ENCODE measurements at places on chromosomes 6 and 20.

- no peak for DNase-seq
Measured at GRCh38 chr6:37053683-37054082, 48.2 kb downstream of the FGD2 start.

DNA sequence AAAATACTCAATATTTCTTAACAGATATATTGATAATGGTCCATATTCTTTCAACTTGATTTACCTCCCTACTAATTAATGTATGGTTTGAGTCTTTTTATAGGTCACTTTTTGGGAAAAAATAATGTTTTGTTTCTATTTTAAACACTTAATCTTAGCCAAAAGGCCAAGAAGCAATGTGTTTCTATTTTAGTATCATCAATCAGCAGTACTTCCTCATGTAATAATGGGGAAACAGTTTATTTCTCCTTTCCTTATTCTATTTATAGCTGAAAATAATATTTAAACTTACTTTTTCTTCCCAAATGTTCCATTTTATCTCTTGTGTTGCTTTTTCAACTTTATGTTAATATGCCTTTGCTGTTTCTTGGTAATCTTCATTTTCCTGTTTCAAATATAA lies 295.1 kb downstream of the ALDH8A1 start:
- no peak for DNase-seq

DNA sequence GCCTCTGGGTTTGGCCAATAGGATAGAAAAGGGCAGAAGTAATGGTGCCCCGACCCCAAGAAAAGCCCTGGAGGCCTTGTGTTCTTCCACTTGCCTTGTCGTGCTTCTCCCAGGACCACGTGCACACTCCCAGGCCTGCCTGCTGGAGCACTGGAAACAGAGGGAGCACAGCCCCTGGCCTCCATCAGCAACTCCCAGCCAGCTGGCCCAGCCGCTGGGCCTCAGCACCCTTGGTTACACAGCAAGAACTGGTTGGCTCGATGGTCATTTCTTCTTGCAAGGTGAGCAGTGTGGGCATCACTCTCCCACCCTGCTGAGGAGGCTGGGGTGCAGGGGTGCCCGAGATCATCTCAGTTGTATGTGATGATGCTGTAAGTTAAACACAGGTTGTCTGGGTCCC lies 69.2 kb upstream of the CST7 start:
- no peak for DNase-seq

GRCh38 chr20:60718743-60719480 lies 533.1 kb upstream of the CDH4 start:
- no peak for DNase-seq

GRCh38 chr20:4740774-4741431 lies 19.2 kb downstream of the PRND start:
- DNase-seq = no peak

GRCh38 chr6:127300411-127300810 lies 33.7 kb downstream of the RNF146 start:
- DNase-seq = no peak

- DNase-seq = no peak
Measured at GRCh38 chr20:49823152-49823847, 10.7 kb downstream of the SLC9A8 start.

DNA sequence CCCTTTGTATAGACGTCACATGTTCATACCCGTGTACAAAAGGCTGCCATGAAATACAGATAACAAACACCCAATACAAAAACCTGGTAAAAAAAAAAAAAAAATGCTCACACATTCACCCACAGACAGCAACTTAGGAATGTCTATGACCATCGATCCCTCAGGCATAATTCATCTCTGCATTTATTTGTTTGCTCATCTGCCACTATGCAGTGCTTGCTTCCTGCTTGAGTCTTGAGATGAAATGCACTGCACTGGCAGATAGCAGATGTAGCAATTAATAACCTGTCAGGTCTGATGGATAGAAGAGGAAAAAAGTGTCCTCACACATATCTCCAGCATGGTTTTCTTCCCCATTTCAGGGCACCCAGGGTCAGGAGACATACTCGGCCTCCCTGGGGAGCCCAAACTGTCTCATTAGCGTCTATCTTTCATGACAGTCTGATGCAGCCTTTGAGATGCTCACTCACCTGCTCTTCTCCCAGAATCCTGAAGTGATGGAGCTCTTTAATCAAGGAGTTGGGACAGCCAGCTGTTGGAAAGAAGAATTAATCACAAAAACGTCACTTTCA lies 295.1 kb upstream of the AGPAT4 start:
- DNase-seq = no peak

DNA sequence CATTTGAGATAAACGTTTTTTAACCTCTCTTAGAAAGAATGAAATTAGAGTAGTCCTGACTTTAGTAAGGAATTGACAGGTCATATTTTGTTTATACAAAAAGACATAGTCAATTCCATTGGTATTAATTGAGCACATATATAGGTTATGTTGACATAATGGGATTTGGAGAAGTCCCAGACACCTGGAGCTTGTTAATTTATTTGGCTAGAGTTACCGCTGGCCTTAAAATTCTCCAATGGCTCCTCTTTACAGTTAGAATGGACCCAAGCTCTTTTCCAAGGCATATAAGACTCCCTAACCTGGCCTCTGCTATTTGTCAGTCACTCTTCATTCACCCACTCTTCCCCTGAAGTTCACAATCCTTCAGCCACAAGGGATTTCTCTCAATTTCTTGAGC lies 221.3 kb downstream of the CBLN4 start:
- no peak for DNase-seq

- no peak for DNase-seq
Measured at GRCh38 chr6:33837971-33838665, 34.3 kb upstream of the MLN start.

DNA sequence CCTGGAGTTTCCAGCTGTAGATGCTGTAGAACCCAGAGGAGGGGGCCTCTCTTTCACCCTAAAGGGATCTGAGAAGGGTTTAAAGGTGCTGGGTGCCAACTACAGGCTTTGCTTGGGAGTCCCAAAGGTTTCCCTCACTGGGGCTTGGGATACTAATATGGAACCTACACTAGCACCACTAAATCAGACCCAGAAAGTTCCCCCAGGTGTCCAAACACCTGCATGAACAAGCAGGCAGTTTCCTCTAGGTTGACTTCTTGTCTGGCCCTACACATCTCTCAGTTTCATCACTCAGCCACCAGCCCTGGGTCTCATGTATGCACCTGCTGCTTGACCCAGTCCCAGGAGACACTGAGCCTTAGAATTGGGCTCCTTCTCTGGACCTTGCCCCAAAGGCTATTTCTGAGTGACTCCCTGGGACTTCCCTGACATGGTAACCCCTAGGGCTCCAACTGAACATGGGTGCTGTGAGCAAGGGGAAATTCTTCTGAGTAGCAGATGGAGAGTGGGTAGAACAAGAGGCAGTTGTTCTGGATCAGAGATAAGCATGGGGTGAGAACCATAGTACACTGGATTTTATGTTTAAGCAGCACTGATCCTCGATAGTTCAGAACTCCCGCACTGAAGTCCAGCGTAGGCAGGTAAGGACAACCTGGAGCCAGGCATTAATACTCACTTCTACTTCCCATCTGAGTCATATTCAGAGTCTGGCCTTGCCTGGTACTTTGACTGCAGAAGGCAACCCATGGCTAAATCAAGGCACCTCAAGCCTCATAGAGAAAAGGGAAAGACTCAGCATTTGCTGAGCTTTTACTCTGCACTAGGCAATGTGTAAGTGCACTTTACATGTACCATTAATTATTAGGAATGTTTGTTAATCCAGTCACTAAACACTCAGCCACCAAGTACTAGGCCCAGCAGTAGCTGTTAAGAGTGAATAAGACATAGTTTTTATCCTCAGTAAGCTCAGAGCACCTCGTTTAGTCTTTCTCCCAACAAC lies 16.8 kb downstream of the BCL2L1 start:
- DNase-seq = no peak

DNA sequence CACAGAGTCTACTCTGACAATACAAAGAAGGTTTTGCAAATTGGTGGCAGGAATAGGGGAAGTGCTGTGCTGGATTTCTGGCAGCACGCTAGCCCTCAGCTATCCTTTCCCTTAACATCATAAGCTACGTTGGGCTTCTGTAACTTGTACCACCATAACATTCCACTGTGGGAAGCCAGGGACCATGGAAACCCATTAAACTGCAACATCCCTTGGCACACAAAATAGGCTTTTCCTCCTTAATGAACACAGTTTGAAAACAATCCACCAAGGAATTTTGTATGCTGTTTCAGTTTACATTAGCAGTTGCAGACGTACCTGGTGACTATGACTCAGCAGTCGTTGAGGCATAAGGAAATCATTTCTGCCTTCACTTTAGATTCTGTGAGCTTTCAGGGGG lies 203.9 kb upstream of the RAB32 start:
- no peak for DNase-seq

- DNase-seq = no peak
Measured at GRCh38 chr6:54285595-54285994, 22.6 kb upstream of the TINAG start.

- DNase-seq = no peak
Measured at GRCh38 chr6:157194643-157195042, 128.7 kb downstream of the TMEM242 start.

DNA sequence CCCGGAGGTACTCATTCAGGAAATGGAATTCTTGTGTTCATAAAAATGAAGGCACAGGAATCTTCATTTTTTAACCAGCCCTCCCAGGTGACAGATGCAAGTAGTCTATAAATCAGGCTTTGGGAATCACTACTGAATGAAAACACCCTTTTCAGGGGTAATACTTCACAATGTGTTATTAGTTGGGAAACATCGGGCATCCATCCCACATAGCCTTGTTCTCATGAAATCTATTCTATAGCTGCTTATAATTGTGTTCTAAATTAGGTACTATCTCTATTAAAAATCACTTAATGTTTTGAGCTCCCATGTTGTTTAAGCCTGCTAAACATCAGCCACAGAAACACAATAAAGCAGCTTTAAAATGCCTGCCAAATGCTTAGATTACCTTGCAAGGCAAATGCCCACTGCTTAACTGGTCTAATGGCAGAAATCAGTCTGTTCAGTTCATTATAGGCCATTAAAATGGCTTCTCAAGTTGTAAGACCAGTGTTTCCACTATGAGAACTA lies 94.9 kb downstream of the L3MBTL3 start:
- DNase-seq = no peak
